ENCODE measurements at places on chromosomes 2 and 18. TPM values are rescaled to one million over a fixed set of nuclear protein-coding genes. Genes with fewer than 3 reads are reported as not detected.

DNA sequence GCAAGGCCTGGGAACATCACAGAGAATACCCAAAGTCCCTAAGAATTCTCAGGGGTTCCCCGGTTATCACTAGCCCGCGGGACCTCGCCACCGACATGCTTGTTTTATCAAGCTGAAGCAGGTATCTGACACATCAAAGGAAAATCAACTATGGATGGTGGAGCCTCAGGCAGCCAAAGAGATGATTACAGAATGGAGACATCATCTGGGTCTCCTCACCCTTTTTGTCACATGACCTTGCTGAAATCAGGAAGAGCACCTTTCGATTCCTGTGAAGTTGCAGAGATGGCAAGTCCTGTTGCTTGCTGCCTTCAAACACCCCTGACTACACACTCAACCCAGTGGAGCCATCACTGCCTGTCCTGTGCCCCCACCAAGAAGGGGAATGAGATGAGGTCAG is 19.2 kb upstream of the CAB39 start:
- DNase-seq: no peak

DNA sequence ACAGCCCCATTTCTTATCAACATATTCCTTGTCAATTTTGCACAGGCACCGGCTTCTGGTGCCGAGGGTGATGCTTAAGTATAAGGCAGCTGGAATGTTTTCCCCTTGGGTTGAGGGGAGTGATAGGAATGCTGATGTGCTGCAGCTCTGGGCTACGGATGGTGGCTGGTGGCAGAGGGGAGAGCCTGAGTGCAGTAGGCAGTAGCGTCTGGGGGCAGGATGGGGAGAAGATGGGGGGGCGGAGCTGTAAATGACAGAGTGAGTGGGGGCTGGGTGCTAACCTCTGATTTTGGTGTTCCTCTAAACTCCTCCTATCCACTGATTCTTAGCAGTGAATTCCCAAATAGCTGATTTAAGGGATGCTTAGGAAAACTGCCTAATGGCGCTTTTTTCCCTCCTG is 20.7 kb downstream of the TMEM178A start:
- no peak for DNase-seq

DNA sequence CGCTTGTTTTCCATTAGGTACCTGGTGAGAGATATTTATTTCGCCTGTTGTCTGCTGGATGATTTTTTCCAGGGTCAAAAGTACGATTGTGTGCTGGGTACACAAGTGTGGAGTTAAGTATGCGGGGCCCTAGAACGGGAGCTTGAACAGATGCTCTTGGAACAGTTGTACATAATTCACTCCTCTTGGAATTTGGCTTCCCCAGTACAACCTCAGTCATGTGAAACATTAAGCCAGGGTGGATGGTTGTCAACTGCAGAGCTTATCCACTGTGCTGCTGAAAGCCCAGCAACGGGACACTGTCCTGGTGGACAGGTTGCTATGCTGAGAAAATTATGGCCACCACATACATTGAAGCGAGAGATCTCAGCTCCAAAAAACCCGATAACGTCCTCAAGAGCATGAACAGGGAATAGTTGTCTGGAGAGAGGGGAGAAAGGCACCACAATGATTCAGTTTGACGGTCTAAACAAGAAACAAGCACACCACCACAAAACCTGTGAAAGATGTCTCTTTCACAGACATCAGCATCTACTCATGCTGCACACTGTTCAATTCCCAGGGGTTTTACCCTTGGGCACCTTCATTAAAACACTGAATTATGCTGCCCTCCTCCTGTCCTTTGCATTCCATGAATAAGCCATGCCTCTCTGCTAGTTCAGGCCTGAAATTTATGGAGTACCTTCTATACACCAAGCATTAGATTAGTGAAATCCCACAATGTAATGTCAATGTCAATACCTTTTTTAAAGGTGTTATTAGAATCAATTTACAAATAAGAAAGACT is 176.8 kb upstream of the TRIB2 start:
- peak; percentile 36 for DNase-seq

CYTIP gene
- polyA plus RNA-seq: 0.38 TPM

- DNase-seq: no peak
These were observed 14.7 kb downstream of the NIFK start for GRCh38 chr2:121721926-121722325.

DNA sequence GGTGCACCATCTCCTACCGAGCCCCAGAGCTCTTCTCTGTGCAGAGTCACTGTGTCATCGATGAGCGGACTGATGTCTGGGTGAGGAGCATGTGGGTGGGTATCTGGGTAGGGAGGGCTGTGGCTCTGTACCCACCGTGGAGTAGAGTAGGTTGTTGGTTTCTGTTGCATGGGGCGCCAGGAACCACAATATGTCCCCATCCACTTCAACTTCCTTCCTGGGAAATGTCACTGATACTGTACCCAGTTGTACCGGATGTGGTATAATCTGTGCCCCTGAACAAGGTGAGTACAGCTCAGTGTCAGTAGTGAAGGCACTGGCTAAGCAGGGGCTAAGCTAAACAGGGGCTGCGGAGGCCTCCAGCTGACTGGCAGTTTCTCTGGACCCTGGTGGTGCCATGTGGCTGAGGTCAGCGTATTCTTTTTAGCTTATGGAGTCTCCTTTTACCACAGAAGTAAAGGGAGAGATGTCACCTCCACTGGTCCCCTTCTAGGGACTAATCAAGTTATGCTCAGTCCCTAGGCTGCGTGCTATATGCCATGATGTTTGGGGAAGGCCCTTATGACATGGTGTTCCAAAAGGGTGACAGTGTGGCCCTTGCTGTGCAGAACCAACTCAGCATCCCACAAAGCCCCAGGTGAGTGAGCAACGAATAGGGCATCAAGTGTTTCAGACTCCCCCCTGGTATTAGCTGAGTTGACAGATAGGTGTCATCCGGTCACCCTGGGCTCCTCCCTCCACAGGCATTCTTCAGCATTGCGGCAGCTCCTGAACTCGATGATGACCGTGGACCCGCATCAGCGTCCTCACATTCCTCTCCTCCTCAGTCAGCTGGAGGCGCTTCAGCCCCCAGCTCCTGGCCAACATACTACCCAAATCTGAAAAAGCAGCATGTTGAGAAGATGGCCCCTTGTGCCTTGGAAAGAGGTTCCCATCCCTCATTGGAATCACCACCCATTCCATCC is 2.7 kb downstream of the STK16 start:
- DNase-seq: no peak

PDE1A gene
- polyA plus RNA-seq: 3.9 TPM

GNAL gene
- polyA plus RNA-seq: 0.76 TPM

- DNase-seq: no peak
These were observed 2.5 kb downstream of the ITGB6 start for GRCh38 chr2:160197587-160197986.

- no peak for DNase-seq
These were observed 5.8 kb upstream of the HOXD1 start for GRCh38 chr2:176182671-176183070.

RAB17 gene
- polyA plus RNA-seq: 5.6 TPM

DNA sequence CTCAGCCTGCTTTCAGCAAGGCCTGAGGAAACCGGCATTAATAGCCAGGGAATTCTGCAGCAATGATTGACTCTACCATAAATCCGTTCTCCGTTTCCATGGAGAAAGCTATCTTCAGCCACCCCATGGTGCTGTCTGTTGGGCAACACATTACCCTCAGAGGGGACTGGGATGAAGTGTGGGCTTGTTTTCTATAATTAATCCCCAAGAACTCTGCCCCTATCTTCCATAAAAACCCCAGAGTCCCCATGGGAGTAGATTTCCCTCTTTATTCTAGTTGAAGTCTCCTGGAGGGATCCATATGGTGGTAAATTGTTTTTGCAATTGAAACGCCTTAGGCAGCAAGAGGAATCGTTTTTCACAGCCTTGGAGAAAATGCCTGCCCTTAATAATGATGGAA is 9.2 kb downstream of the G6PC2 start:
- DNase-seq: no peak

DNA sequence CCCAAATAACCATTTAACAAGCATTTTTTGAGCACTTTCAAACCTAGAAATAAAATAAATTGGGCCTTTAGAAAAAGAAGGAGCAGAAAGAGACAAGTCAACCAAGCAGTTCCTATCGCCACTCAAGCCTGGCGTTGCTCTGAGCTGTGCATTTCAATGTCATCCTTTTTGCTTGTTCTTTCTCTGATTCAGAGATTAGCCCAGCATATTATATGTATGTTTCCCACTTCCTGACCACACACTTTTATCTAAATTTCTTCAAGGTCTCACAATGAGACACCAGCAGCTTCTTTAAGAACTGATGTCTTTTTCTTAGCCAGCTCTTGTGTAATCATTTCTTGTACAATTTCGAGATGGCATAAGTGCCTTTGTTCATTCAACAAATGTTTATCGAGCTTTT is 344.5 kb upstream of the ID2 start:
- DNase-seq: no peak

- no peak for DNase-seq
These were observed 3.3 kb downstream of the PSTPIP2 start for GRCh38 chr18:46068763-46069162.

DNA sequence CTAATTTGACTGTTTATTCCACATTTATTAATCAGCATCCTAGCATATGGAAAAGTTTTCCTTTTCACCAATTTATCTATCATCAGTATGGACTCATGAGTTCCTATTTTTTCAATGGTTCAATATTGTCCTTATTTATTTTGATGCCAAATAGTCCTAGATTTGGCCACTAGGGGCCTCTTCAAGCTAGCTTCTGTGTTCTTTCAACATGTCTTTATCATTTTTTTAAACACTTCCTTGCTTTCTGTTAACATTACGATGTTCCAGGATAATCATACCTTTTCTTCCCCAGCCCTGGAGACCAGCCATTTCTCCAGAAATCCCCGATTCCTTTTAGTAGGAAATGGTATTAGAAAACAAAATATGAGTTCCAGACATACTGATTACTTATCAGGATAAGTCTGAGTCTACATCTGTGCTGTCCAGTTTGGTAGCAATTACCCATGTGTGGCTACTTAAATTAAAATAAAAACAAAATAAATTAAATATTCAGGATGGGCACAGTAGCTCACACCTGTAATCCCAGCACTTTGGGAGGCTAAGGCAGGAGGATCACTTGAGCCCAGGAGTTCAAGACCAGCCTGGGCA is 70.6 kb downstream of the RPE start:
- DNase-seq: no peak

DNA sequence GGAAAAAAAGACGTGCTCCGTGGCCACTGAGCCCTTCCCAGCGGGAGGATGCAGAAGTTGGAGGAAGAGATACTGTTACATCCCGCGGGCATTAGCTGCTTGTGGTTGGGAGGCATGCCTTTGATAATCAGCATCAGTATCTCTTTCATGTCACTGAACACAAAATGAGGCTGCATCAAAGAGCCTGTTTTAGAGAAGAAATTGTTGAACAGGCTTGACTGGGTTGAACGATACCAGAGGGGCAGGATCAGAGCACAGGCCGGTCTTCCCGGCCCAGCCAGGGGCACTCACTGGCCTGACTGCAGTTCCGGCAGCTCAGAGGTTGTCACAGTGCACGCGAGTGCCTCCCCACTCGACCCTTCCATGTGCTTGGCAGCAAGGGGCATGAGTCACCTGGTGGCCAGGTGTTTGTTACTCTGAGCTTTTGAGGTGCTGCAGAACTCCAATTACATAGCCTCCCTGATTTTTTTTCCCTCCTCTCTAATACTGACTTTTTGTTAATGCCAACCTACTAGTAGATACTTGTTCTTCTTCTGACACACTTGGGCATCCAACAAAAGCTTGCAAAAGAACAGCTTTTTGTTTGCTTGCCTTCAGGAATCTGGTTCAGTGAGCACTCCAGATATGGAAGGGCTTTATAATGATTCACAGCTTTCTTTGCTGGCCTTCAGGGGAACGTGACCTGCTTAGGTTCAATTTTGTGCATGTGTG is 121.6 kb downstream of the VAPA start:
- no peak for DNase-seq
